Caco-2 (cell line): ENCODE measurements at places on chromosomes 12 and 14. TPM values are rescaled to one million over a fixed set of nuclear protein-coding genes. Genes with fewer than 3 reads are reported as not detected.
A peak's percentile ranks its signal among the peaks of the same experiment; 100 is the strongest.

DNA sequence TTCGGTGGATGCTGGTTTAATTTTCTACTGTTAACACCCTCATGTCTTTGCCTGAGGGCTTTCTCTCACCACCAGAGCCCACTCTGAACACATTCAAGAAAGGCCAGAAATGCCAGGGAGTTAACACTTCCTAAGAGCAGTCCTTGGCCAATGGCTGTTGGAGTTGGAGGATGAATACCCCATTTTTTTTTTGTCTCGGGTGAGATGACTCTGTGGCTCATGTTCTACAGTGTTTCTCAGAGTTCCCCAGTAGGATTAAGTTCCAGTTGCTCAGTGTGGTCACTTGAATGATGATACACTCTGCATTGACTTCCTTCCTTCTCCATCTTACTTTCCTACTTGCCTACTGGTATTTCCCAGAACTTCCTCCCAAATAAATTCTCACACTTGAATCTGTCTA is 65.8 kb downstream of the FOS start:
- no peak for DNase-seq

DNA sequence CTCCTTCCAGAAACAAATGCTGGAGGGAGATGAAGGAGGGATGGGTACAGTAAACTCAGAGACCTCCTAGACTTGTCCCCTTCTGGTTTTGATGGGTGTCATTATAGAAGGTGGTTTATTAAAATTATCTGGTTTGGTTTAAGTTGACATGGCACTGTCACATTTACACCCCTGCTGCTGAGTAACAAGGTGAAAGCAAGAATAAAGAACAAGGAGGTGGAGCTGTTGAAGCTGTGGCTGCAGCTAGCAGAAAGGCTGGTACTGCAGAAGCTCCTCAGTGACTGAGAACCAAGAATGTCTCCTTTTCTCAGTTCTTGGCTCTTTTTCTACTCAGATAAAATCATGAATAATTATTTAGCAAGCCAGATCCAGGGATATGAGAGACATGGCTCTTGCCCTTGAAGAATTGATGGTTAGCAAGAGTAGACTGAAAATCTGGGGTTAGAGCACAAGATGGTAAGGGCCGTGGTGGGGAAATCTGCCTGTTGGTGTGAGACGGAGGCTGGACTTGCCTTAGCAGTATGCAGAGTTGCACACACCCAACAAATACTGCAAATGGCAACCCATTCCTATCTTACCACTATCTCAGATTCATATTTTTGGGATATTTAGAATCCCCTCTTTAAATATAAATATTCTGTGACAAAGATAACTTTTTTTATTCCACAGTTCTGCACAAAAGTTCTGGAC is at the start of gene GZMH:
Gene GZMH, minus strand, starts transcription at position 31 of the 690 bp plus-strand sequence. CDS start 72 bp downstream, outside the sequence.
- no peak for DNase-seq

- DNase-seq = no peak
Observed at GRCh38 chr14:50846226-50846880, 15.4 kb upstream of the NIN start.

DNA sequence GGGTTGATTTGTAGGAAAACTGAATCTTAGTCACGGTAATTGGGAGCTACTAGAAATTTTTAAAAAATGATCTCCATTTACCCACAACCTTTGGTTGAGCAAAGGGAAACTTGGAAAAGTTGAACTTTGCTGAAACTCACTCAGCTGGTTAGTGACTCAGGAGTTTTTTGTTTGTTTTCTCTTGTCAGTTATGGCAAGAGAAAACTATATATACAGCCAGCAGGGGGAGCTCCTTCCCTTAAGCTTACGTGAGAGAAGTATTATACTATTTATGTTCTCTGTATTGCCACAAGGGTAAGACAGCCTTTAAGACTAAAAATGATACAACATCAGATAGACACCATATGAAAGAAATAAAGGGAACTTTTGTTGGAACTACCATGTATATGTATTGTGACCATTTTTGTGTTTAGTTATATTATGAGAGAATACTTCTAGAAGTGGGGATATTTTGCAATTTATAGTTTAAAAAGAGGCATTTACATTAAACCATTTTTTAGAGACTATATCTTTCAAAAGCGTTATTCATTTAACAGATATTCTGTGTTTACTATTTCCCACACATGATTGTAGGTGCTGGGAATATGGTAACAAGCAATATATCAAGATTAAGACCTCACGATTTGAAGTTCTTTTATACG is 28.1 kb upstream of the TBC1D30 start:
- DNase-seq = peak; percentile 85

DNA sequence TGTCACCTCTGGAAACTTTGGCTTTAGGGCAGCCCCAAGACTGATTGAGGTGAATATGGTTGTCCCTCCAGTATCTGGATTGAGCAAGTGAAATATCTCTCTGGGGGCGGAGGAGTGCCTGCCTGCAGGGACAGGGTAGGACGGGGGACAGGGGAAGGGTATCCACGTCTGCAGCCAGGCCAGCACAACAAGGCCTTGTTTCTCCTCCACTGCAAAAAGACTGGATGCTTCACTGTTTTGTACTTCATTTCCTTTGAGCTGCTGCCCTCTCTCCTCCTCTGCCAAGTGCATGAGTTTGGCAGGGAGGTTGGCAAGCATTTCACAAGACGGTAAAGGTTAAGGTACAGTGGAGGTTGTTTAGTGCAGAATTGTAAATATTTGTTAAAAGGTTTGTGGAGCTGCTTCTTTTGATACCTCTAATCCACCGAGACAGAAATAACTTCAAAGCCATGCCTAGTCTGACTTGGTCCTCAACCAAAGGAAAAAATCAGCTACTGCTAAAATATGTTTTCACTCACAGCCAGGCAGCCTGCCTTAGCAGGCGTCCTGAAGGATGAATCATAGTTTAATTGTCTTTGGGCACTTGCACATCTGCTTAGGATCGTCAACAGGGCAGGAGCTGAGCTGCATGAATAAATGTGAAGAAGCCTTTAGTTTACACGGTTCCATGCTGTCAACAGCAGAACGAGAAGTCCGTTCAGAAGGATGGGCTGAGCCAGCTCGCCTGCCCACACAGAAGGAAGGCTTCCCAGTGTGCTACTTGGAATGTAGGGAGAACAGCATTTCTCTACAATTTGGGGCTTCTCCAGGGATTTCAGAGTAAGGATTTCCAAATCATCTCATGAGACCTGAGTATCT is 269.7 kb downstream of the TTC6 start:
- DNase-seq = no peak

GRCh38 chr12:24838531-24838950 is 110.4 kb downstream of the BCAT1 start:
- DNase-seq = no peak

DNA sequence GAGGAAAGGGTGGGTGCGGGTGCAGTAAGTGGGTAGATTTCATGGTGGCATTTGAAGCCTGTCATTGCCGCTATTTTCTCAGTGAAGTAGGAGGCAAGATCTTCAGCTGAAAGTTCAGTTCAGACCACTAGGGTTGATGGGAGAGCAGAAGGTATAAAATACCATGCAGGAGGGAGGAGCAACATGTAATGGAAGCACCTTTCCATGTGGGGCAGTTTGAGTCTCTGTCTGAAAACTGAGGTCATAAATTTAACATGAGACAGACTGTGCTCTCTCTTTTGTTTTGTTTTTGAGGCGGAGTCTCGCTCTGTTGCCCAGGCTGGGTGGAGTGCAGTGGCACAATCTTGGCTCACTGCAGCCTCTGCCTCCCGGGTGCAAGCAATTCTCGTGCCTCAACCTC is 22.7 kb downstream of the LRRC74A start:
- DNase-seq = no peak

GRCh38 chr12:128796439-128797118 is 27.2 kb downstream of the SLC15A4 start:
- no peak for DNase-seq

DNA sequence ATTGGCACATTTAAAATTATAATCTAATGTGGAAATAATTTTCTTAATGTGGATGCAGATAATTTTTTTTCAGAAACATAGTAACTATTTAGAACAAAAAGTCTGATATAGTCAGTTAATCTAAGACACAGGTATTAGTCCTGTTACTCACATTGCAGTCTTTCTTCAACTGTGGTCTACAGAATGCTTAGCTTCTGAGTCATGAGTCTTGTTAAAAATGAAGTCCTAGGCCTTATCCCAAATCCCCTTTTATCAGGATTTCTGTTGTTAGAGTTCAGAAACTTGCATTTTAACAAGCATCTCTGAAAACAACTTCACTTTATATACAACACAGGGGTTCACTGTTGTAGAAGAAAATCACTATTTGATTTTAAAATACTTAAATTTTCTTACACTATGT is 112.2 kb downstream of the SLC16A7 start:
- no peak for DNase-seq

GRCh38 chr14:23558346-23559009 is 2.4 kb downstream of the THTPA start:
- no peak for DNase-seq

GRCh38 chr12:50220363-50220995 is 53.3 kb upstream of the CERS5 start:
- DNase-seq = no peak

GRCh38 chr14:35159742-35160409 is 37.5 kb downstream of the PRORP start:
- DNase-seq = peak; percentile 21

- no peak for DNase-seq
Observed at GRCh38 chr12:59699421-59700152, 103.8 kb downstream of the SLC16A7 start.

DNA sequence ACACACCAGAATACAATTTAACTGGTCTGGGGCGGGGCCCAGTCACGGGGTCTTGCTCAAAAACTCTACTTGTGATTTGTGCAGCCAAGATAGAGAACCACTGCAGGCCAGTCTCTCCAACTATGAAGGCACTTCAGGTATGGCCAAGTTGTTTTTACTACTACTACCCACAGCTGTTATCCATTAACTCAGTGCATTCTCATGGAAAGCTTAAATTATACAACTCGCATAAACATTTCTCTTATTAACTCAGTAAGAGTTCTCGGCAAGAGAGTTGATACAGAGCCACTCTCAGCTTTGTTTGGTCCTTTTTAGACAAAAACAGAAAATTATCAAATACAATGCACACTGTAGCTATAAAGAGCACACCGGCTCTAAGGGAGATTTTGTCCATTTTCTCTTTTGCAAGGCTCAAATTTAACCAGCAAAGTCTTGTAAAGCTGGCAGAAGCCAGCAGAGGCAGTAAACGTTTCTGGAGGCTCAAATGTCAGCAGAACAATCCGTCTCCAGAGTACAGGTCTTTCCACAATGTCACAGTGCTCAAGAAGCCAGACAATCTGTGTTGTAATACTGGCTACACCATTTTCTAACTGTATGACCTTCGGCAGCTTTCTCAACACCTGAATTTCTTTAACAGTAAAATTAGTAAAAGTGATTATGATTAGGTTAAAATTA is 85.9 kb downstream of the PTGER2 start:
- no peak for DNase-seq

DNA sequence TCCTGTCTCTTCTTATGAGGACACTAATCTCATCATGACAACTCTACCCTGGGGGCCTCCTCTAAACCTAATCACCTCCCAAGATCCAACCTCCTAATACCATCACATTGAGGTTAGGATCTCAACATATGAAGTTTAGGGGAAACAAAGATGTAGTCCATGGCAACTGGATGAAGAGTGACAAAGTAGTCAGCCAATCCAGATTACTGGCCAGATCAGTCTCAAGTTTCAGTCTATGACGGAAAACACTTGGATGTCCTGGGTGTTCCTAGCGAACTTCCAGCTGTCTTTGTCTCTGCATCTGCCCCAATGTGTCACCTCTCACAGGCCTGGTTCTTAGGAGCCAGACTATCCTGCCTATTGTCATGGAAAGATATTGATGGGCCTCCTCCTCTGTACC is 630.8 kb downstream of the AACS start:
- no peak for DNase-seq

DNA sequence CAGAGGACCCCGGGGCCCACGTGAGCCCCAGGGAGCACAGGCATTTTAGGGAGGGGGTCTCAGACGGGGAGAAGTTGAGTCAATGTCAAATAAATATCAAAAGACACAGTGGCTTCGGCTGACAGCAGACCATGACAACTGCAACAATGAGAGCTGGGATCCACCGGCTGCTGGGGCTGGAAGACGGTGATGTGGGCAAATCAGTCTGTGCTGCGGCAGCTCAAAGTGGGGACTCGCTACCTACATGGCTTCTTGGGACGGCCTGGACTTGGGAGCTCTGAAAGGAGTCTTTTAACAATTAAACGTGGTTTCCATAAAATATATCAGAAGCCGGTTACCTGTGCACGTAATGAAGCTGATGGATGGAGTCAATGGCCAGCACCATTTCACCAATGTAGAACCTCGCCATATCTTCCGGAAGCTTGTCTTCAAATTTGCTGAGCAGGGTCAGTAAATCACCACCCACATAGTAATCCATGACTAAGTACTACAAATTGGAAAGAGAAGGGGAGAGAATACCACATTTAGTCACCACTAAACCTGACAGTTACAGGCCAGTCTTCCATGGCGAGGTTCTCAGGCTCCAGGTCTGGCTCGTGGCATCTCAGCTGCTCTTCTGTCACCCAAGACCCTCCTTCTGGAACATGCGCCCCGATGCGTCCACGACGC is 58.0 kb downstream of the CDC42BPB start:
- DNase-seq = no peak

GRCh38 chr12:13326076-13326475 is 129.6 kb downstream of the EMP1 start:
- DNase-seq = no peak

DNA sequence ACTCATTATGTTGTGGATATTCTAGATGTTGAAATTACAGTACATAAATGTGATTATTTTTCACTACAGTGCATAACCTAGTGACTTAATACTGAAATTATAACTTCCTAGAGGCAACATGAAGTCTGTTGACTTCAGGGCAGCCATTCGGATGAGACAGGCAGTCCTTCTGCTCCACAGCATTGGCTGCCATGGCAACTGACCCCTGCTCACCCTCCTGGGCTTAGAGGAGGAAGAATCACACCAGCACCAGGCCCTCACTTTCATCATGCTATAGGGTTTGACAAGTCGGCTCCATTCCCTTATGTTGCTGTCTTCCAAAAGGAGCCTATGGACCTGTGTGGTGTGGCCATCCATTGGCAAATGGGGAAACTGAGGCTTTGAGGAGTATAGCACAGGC is 233.5 kb upstream of the TMEM132C start:
- no peak for DNase-seq

- DNase-seq = no peak
Observed at GRCh38 chr12:33825442-33825841, 196.9 kb upstream of the ALG10 start.

LTB4R gene
- total RNA-seq = 7.3 and 7.8 TPM in 2 replicates

ZDHHC22 gene
- not detected in 2 replicates for total RNA-seq

IKZF4 gene
- total RNA-seq = 15.6 and 15.7 TPM in 2 replicates

VIPAS39 gene
- 20.0 and 20.7 TPM in 2 replicates for total RNA-seq

FAM186B gene
- total RNA-seq = 1.4 and 2.2 TPM in 2 replicates

COCH gene
- 32.2 and 33.4 TPM in 2 replicates for total RNA-seq
